Astrocyte (in vitro differentiated cells and primary cell): ENCODE measurements at places on chromosomes 11 and 22. TPM values are rescaled to one million over a fixed set of nuclear protein-coding genes. Genes with fewer than 3 reads are reported as not detected.

GRCh38 chr11:128874427-128874826 lies 7.3 kb upstream of the KCNJ1 start:
- peak; percentile 65 for DNase-seq

DNA sequence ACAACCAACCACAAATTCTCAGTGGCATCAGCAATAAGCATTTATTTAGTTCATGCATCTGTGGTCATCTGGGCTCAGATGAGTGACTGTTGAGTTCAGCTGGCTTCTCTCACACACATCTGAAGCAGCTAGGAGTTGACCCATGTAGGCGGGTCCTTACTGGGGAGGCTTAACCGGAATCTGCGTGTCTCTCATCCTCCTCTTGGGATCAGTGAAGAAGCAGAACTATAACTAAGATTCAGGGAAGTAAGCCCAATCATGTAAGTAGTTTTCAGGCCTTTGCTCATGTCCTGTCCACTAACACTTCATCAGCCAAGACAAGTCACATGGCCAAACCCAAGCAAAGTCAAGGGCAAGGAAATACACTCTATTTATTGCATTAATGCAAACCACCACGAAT lies 236.2 kb downstream of the C11orf87 start:
- no peak for DNase-seq

DNA sequence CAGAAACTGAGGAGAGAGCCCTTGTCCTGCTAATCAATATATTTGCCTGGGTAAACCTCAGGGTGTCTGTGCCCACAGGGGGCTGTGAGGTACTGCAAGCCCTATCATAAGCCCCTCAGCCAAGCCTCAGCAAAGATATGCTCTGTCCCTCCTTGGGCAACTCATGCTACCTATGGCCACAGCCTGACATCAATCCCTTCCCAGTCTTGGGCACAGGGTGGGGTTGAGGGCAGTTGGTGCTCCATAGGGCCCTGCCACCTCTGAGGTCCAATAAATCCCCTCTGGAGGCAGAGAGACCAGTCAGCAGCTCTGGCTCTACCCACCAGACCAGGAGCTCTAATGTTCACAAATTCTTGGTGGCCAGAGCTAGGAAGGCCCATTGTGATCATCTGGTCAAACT lies 23.8 kb downstream of the TPBGL start:
- DNase-seq = no peak

DNA sequence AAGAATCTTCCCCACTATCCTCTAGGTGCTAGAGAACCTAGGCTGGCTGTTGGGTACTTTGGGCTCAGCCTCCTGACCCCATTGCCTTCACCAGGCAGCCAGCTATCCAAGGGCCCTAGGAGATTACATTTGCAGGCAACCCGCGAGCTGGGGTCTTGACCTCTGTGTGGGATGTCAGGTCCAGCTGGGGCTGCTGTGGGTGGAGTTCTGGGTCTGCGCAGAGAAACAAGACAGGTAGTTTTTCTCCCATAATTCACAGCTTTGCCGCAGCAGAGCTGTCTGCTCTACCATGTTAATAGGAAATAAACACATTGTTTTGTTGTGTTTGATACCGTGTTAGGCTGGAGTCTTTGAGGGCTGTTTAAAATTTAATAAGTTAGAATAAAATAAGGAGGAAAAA lies 142.8 kb upstream of the PLET1 start:
- no peak for DNase-seq

DNA sequence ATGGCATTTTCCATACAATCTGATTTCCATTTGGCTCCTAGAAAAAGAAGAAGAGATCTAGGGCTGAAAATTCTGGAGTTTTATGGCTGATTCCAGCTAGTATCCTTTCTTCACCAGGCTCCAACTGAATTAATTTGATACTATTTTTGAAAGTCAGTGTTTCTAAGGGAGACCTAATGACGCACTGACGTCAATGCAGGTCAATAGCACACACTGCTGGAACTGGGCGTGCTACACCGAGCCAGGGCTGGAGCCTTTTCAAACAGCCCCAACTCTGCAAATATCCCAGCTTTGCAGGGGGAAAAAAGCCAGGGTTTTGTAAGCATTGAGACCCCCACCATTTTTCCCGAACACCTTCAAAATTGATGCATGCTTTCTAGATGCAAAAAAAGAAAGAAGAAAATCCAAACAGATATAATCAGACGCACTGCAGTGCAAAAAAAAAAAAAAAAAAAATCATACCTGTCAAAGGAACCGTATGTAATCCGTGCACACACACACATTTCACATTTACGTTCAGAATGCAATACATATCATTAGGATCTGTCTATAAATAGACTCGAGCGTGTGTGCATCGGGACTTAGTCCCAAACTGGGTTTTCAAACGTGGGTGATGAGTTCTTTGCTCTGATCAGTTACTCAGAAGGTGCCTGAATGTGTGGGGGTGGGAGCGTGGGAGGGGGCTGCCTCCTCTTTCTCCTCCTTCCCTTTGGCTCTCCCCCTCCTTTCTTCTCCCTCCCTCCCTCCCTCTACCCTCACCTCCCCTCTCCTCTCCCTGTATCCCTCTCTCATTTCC lies 124.5 kb upstream of the HSD17B12 start:
- DNase-seq = peak; percentile 19

DNA sequence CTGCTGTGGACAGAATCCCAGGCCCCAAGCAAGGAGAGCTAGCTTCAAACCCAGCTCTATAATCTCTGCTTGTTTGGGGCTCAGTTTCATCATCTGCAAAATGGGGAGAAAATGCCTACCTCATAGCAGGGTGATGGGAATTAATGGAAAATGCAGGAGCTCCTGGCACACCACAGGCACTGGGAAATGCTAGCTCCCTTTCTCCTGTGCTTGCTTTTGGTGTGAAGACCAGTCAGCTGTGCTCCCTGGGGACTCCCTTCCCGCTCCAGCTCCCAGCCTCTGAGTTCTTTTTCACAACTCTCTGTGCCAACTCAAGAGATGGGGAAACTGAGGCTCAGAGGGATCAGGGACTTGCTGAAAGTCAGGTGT lies 8.2 kb upstream of the SERPINH1 start:
- DNase-seq = no peak

- no peak for DNase-seq
Observed at GRCh38 chr11:107743191-107743590, 31.3 kb upstream of the SLN start.

DNA sequence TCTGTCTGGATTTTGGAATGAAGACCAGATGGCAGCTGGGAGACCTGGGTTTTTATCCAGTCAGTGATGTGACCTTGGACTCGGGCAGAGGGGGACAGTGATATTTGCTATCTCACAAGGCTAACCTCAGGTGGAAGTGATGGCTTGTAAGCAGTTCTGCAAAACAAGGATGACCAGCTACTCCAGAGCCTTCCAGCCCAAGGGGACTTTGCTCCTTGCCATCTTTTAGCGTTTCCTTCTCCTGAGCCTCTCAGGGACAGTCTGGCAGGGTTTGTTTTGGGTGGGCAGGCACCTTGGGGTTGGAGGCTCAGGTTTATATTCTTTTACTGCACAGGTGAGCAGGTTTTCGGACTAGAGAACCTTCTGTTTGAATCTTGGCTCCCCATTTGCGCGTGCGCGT lies 9.5 kb upstream of the OSBP2 start:
- no peak for DNase-seq

GRCh38 chr11:34916015-34916842 lies at the start of the genes APIP and PDHX:
Gene APIP (minus strand): TSS chr11:34916379. CDS start chr11:34916284, 95 bp downstream.
Gene PDHX (plus strand): TSS chr11:34916618. CDS start chr11:34916656, 38 bp downstream.
- peak; percentile 95 for DNase-seq

MS4A3 gene
- not detected in 2 replicates for total RNA-seq

OR51E1 gene
- not detected in 2 replicates for total RNA-seq

LYVE1 gene
- total RNA-seq = 0.14 and 0.27 TPM in 2 replicates

MFRP gene
- total RNA-seq = not detected in 2 replicates

CD3D gene
- total RNA-seq = 0.61 TPM in 1 of 2 replicates, not detected in the other

DNA sequence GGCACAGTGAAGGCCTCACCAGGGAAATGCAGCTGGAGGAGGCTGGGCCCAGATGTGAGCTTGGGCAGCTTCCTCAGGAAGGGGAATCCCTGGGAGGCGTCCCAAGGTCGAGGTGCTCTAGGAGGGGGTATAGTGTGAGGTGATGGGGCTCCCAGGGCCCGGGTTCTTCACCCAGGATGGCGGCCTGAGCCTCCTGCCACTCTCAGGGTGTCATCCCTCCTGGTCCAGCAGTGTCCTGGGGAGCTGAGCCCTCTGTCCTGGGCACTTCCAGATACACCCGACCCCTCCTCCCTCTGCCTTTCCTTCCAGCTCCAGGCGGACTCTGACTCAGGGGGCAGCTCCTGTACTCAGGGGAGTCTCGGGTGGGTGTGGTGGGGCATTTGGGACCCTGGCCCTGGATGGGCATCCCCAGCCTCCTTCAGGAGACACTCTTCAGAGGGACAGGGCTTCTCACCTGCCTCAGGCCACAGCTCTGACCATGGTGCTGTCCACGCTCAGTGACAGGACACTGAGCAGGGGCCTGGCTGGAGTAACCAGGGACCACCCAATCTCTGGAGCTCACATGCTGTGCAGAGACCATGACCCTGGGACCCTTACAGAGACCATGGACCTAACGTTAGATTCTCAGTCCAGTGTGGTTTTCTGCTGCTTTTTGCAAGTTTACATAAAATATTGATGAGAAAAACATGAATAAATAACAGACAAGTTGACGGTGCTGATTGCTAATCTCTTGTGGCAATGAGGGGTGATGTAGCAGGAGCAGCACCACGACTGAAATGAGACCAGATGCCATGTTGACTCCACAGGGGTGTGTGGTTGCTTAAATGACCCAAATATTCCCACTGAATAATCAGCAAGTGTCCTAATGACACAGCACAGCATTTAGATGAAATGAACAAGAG lies 101.9 kb downstream of the GGTLC2 start:
- no peak for DNase-seq

USP2 gene
- 6.5 and 6.7 TPM in 2 replicates for total RNA-seq

DNA sequence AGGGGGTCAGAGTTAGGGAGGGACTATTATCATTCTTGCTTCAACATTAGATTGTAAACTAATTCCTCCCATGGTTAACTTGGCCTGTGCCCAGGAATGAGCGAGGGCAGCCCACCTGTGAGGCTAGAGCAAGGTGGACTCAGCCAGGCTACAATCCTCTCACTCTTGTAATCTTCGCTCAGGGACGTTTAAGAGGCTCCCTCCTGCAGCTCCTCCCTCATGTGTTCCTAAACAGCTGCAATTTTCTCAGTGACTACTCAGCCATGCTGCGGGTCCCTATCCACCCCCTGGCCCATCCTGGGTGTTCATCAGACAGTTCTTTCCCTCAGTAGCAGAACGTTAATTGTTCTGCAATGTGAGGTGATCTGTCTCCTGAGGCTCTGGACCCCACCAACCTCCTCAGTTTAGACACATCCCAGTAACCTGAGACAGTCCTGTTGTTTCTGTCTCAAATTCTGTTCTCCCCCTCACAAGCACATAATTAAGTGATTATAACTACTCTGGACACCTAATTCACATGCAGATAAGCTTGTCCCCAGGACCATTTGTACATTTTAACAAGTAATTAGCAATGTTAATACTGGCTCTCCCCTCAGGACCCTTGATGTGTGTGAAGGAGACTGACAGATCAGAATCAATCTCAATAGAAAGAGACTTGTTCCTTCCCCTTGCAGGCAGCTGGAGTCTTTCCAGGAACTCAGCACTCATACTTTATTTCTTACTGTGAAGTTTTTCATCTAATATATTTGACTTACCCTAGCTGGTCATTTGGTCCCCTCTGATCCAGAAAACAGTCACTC lies 337.2 kb upstream of the B3GAT1 start:
- DNase-seq = no peak

DNA sequence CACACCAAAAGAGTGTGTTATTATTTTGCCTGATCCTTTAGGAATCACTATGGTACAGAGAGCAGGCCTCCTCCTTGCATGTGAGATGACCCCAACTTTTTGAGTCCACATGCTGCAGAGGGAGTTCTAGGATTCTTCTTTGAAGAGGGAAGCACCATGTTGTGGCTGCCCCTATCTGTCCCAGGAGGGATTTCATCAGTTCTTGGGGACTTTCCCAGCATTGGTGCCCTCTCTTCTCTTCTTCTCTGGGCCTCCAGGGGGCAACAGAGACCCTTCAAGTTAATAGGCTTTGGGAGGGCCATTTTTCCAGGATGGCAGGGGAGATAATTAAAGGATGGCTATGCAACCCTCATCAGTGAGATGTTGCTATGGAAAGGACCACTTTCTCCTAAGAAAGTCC lies 3.6 kb downstream of the MMP1 start:
- DNase-seq = no peak

PRR33 gene
- total RNA-seq = not detected in 2 replicates

TEX54 gene
- total RNA-seq = not detected in 2 replicates

- DNase-seq = no peak
Observed at GRCh38 chr22:48342016-48342415, 1485.7 kb downstream of the BRD1 start.

GRCh38 chr22:19469421-19469820 lies 9.6 kb downstream of the UFD1 start:
- DNase-seq = no peak

DNA sequence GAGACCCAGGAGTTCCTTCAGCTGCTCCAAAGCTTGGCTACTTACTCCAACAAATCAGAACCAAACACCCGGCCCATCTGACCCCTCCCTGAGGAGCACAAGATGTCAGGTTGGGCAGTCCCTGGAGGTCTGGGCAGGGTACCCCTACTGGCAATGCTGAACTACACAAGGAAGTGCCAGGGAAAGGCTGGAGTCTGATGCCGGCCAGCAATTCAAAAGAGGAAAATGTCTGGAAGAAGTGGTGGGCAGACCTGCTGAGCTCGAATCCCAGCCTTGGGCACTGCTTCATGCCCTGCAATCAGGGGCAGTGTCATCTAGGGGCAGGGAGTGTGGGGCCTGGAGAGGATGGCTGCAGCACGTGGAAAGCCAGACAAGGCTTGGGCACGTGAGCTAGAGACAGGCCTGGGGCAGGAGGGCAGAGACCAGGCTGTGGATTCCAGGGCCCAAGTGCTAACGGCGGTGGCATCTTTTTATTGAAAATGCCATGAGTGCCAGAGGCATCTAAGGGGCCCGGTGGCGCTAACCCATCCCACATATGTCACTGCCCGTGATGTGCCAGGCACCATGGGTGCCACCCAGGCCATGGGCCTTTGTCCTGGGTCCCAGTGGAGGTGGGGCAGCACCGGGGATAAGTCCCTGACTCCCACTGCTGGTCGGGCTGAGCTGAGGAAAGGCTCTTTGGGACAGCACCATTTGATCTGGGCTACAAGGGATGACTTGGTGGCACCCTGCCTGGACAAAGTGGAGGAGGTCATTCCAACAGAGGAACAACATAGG lies 97.9 kb upstream of the PITPNB start:
- no peak for DNase-seq

GRCh38 chr11:42840176-42840829 lies 471.5 kb upstream of the API5 start:
- no peak for DNase-seq

DNA sequence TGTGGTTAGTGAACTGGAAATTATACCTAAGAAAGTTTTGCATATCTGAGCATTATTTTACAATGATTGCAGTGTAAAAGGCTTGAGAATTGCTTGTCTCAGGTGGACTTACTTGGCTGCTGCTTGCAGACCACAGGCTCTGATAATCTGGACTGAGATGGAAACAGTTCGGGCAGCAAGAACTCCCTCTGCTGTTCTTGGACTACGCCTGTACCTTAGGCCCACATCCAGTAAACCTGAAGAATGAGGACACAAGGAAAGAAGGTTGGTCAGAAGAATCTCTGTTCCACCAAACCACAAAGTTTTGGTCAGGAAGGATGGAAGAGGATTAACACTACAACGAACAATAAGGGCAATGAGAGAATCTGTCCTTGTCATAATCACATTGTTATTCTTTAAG lies 80.1 kb downstream of the C2CD3 start:
- peak; percentile 10 for DNase-seq
